ENCODE measurements at places on chromosomes 1 and 21.

- no peak for DNase-seq
Measured at GRCh38 chr1:156543066-156543465, 29.3 kb downstream of the IQGAP3 start.

GRCh38 chr1:156987715-156988114, 57.8 kb downstream of the ARHGEF11 start:
- DNase-seq, result no peak

DNA sequence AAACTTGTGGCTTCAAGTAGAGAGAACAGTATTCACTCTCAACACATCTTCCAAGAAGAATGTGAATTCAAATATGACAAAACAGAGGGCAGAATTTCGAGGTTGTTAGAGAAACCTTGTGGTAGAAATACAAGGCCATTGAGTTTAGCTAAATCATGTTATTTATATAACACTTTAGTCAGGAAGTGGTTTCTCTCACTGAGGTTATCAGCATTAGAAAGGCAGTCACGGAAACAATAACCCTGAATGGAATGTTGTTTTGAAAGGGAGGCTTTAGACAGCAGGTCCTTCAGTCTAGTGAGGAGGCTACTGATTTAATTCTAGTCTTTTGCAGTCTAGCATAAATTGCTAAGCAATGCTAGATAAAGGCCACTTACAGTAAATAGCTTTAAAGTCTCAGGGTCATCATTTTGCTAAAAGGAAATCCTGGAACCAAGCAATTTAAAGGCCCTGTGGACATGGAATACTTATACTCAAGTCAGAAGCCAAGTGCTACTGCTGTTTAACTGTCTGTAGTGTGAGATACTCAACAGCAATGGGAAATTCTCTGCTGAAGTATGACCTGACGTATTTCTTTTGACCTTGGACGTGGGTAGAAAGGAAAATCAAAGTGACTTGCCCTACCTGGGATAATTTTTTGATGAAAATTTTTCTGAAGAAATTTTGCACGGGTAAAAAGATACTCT, 89.0 kb upstream of the CHODL start:
- DNase-seq, result no peak

- DNase-seq, result no peak
Measured at GRCh38 chr1:61273861-61274260, 191.5 kb downstream of the NFIA start.

DNA sequence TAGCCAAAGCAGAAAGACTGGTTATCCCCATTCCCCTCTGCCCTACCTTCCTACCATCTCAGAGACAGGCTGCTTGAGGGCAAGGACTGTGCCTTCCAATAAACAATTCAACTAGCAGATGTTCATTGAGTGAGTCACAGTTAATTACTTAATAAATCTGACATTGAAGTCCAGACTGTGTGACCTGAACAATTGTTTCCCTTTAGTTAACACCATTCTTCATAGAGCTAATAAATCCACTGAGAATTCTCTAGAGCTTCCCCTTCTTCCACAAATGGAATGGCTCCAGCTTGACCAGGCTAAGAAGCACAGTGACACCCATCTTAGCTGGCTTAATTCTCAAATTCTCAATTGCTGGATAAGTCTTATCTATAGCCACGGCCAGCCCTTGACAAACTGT, 61.9 kb upstream of the GJA5 start:
- no peak for DNase-seq

Data from hypothalamus (tissue), 51 donors.